ENCODE measurements at places on chromosomes 11 and 22. TPM values are rescaled to one million over a fixed set of nuclear protein-coding genes. Genes with fewer than 3 reads are reported as not detected.
A peak's percentile ranks its signal among the peaks of the same experiment; 100 is the strongest.

DNA sequence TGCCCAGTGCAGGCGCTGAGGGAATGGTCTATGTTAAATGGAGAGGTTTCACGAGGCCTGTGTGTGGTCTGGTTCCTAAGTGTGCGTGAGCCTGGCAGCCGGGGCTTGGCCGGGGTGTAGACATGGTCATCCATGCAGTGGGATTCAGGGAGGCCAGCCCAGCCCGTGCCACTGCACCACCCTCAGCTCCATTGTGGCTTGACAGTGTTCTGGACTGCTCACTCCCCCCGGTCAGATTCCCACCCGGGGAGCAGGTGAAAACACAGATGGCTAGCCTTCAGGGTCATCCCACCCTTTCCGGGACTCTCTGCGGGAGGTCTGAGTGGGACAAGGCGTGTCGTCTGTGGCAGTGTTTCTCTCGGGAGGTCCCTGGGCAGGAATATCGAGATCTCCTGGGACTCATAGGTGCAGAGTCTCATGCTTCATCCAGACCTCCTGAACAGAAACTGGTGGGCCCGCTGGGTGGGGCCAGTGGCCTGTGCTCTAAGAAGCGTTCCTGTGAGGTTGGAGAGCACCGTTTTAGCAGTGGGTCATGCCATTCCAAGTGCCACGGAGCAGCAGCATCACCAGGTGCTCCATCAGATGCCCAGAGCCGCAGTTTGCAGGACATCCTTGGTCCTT lies 52.3 kb downstream of the ST14 start:
- H3K27me3 ChIP-seq = no peaks in the 10 kb centered on the region
- H3K27ac ChIP-seq = no peak overlapping the region
- H3K4me3 ChIP-seq = no peak overlapping the region
- DNase-seq = peak; percentile 20
- H3K4me1 ChIP-seq = peaks cover 6% of the 10 kb centered on the region

Gene CHST1
- total RNA-seq = 5.1 TPM

Gene GALNT18
- 17.2 TPM for total RNA-seq

DNA sequence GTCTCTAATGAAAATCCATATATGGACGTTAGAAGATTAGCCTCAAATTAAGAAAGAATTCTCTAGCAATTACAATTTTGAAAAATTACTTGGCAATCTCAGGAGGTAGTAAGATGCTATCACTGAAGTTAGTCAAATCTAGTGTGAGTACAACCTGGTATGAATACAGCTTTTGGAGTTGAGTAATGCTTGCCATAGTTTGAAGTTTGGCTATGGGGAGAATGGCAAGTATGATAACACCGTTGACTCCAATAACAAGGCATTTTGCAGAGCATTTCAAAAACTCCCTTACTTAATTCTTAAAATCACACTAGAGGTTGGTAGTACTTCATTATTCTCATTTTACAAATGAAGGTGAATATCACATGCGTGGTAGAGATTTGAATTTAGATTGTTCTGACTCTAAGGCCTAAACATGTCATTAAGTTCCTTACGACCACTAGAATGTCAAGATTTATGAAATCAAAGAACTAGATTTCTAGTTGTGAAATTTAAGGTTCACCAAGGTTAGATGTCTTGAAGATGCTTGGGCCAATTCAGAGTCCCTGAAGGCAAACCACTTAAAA lies 355.4 kb downstream of the ETS1 start:
- DNase-seq = no peak
- H3K36me3 ChIP-seq = no peaks in the 10 kb centered on the region
- no peak overlapping the region for H3K27ac ChIP-seq
- H3K4me1 ChIP-seq = no peaks in the 10 kb centered on the region
- no peaks in the 10 kb centered on the region for H3K27me3 ChIP-seq

Gene GUCY1A2
- 10.1 TPM for total RNA-seq

DNA sequence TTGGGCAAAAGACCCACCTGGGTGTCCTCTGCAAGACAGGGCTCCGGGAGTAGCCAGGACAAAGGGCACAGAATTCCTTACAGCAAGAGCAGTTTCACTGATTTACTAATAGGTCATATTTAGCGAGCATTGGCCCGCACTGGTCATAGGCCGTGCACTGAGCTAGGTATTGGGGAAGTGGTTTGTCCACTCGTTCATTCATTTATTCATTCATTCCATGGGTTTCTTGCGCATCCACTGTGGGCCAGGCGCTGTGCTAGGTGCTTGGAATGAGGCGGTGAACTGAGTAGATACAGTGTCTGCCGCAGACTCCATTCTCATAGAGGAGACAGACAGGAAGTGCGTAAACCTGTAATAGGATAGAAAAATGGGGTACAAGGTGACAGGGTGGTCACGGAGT lies 13.2 kb upstream of the LINC01488 start:
- no peaks in the 10 kb centered on the region for H3K27me3 ChIP-seq
- peaks cover 10% of the 10 kb centered on the region for H3K4me1 ChIP-seq
- H3K36me3 ChIP-seq = no peaks in the 10 kb centered on the region
- no peak overlapping the region for H3K4me3 ChIP-seq
- H3K27ac ChIP-seq = no peak overlapping the region

DNA sequence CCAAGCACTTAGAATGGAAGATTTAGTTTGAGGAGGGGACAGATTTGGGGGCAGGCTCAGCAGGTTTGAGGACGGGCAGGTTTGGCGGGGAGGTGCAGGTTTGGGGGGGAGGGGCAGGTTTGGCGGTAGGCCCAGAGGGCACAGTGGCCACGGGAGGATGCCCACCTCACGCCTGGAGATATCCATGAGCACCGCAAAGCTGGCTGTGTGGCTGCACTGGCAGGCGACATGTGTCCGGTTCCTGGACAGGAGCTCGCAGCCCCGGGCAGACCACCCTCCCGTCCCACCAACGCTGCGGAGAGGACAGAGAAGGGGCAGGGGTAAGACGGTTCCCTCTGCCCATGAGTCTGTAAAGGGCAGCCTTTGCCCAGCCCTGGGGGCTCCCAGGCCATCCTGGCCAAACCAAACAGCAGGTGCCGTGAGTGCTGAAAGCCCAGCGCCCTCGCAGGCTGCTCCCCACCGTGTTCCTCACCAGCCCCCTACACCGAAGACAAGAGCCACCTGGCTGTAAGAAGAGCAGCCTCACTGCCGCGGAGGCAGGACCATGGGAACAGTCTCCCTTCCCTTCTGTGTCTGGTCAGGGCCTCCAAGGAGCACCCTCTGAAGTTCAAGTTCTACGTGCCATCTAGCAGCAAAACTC lies 43.0 kb downstream of the TRMU start:
- no peaks in the 10 kb centered on the region for H3K4me1 ChIP-seq

Gene C22orf15
- total RNA-seq = not detected

DNA sequence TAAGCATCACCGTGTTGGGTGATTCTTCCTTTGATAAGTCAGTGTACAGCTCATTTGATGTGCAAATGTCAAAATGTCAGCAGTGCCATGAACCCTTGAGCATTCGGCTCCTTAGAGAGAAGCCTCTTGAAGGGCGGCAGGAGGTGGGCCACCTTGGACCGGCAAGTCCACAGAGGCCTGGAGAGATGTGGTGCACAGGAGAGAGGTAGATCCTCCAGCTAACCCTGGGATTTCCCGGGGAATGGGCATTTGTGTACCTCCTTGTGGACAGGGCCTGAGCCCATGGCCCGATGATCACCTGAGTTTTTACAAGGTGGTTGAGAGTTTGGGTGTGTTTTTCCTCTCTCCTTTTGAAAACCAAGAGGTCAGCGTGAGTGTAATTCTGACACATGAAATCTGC lies 133.2 kb upstream of the RCN1 start:
- no peaks in the 10 kb centered on the region for H3K36me3 ChIP-seq
- H3K27me3 ChIP-seq = no peaks in the 10 kb centered on the region
- no peak overlapping the region for H3K4me3 ChIP-seq
- no peak for DNase-seq
- H3K4me1 ChIP-seq = no peaks in the 10 kb centered on the region

DNA sequence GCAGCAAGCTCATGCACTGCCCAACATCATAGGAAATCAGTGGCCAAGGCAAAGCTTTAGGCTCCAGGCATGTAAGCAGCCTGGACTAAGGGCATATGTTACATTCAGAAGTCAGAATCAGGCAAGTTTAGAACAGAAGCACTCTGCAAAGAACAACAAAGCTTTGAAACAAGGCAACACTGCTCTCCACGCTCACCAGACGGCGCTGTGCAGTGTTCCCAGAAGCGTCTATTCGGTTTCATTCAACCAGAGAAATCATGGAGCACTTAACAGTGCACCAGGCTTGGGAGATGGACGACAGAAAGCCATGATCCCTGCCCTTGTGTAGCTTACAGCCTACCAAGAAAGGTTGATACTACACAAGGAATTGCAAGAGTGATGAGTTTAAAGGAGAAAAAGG lies 555.8 kb downstream of the BUD13 start:
- H3K27me3 ChIP-seq = no peaks in the 10 kb centered on the region
- no peaks in the 10 kb centered on the region for H3K4me1 ChIP-seq
- no peak overlapping the region for H3K4me3 ChIP-seq

Gene DERL3
- 1.6 TPM for total RNA-seq

DNA sequence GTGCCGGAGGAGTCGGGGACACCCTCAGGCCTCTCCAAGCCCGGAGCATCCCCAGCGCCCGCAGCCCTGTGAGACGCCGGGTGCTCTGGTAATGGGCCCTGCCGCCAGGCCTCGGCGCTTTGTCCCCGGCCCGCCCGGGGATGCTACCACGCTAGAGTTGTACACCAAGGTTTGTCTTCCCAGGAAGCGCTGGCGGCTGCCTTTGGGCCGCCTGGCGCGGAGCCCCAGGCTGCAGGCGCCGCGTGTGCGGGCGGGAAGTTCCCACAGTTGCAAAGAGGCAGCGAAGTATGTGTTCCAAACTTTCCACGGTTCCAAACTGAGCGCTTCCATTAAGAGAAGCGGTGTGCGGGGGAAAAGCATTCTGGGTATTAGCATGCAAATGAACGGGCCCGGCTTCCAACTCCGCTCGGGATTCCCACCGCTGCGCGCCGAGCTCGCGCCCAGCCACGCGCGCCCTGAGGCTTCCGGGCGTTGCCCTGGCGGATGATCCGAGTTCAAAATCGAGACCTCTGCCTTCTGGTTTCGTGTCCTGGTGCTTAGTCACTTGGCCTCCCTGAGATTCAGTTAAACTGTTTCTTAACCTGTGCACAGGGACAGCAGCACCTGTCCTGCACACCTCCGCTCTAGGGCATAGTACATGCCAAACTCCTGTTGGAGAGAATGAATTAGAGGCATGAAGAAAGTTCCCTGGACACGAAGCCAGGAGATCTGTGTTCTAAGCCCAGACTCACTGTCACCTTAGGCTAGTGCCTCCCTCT lies 1.3 kb upstream of the PATZ1 start:
- H3K36me3 ChIP-seq = peaks cover 9% of the 10 kb centered on the region
- peak overlapping the region; percentile 94 for H3K27ac ChIP-seq
- peak overlapping the region; percentile 74 for H3K4me3 ChIP-seq
- H3K4me1 ChIP-seq = peaks cover 5% of the 10 kb centered on the region

DNA sequence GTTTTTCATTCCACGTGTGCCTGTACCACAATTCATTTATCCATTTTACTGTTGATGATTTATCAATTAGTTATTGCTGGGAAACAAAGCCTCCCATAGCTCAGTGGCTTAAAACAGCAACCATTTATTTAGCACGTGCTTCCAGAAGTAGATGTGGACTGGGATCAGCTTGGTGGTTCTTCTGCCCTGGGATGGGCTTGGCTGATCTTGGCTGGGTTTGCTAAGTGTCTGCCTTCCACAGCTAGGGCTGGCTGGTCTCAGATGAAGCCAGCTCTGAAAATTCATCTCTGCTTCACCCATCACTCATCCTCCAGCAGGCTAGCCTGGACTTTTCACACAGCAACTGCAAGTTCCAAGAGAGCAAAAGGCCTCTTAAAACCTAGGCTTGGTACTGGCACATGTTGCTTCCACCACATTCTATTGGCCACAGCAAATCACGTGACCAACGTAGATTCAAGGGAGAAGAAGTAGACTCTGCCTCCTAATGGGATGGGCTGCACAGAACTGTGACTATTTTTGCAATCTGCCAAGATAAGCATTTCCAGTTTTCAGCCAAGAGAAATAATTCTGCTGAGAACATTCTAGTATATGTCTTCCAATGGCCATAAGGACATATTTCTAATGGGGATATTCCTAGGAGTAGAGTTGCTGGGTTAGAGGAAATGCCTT lies 124.9 kb downstream of the MN1 start:
- H3K36me3 ChIP-seq = no peaks in the 10 kb centered on the region
- H3K27ac ChIP-seq = no peak overlapping the region
- H3K4me3 ChIP-seq = no peak overlapping the region
- DNase-seq = no peak

GRCh38 chr11:77602381-77603088 lies 12.8 kb downstream of the AQP11 start:
- no peaks in the 10 kb centered on the region for H3K27me3 ChIP-seq
- H3K4me3 ChIP-seq = no peak overlapping the region
- H3K27ac ChIP-seq = no peak overlapping the region
- no peak for DNase-seq
- no peaks in the 10 kb centered on the region for H3K36me3 ChIP-seq
- H3K4me1 ChIP-seq = peaks cover 12% of the 10 kb centered on the region

Gene DRICH1
- total RNA-seq = not detected

DNA sequence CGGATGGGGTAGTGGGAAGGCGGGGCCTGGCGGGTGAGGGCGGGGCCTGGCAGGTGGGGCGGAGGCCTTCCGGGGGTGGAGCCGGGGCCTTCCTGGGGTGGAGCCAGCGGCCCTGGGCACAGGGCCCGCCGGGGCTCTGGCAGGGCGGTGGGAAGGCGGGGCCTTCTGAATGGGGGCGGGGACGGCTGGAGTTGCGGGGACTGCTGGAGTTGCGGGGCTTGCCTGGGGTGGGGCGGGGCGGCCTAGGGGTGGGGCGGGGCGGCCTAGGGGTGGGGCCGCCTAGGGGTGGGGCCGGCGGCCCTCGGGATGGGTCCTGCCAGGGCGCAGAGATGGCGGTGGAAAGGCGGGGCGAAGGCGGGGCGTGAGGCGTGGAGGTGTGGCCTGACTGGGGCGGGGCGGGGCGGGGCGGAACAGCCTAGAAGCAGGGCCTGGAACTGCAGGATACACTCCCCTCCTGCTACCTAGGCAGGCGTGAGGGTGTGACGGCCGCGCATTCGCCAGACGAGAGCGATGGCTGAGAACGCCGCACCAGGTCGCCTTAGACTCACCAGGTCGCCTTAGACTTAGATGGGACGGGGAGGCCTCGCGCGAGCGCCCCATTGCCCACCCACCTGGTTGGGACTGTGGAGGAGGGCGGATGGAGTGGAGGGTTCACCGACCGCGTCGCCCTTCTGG lies 19.3 kb downstream of the RRP7A start:
- H3K27me3 ChIP-seq = no peaks in the 10 kb centered on the region
- peaks cover 8% of the 10 kb centered on the region for H3K4me1 ChIP-seq
- peak overlapping the region; percentile 5 for H3K27ac ChIP-seq

- H3K36me3 ChIP-seq = no peaks in the 10 kb centered on the region
- no peaks in the 10 kb centered on the region for H3K4me1 ChIP-seq
- DNase-seq = no peak
- H3K4me3 ChIP-seq = no peak overlapping the region
Observed at GRCh38 chr11:87722756-87723565, 452.3 kb downstream of the RAB38 start.

- H3K36me3 ChIP-seq = peaks cover 42% of the 10 kb centered on the region
- peak overlapping the region; percentile 27 for H3K4me3 ChIP-seq
- no peak overlapping the region for H3K27ac ChIP-seq
- no peak for DNase-seq
- H3K4me1 ChIP-seq = peaks cover 18% of the 10 kb centered on the region
- no peaks in the 10 kb centered on the region for H3K27me3 ChIP-seq
Observed at GRCh38 chr11:57320067-57320718, 4.6 kb downstream of the TNKS1BP1 start.

Gene OR8G5
- not detected for total RNA-seq

GRCh38 chr22:19663821-19664355 lies 50.4 kb upstream of the SEPTIN5 start:
- H3K36me3 ChIP-seq = no peaks in the 10 kb centered on the region
- no peak overlapping the region for H3K27ac ChIP-seq
- H3K4me3 ChIP-seq = no peak overlapping the region
- no peaks in the 10 kb centered on the region for H3K27me3 ChIP-seq
